CD4-positive, alpha-beta T cell treated with Interleukin-6 for 4 hours (primary cell): ENCODE measurements at places on chromosomes 11 and 22.
A peak's percentile ranks its signal among the peaks of the same experiment; 100 is the strongest.

GRCh38 chr11:3201677-3202181 lies 16.9 kb downstream of the MRGPRG start:
- DNase-seq, result no peak

DNA sequence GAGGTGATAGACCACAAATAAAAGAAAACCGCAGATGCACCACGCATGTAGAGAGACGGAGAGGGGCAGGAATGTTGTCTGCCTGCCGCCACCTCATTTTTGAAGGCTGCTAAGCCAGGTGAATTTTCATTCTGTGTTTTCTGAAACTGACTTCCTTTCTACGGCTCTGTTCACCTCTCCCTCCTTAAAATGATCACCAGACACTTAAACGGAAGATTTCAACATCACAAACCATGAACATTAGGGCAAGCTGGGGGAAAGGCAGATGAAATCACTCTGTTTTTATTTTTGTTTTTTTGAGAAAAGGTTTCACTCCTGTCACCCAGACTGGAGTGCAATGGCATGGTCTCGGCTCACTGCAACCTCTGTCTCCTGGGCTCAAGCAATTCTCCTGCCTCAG lies 232.4 kb downstream of the MIAT start:
- no peak for DNase-seq

DNA sequence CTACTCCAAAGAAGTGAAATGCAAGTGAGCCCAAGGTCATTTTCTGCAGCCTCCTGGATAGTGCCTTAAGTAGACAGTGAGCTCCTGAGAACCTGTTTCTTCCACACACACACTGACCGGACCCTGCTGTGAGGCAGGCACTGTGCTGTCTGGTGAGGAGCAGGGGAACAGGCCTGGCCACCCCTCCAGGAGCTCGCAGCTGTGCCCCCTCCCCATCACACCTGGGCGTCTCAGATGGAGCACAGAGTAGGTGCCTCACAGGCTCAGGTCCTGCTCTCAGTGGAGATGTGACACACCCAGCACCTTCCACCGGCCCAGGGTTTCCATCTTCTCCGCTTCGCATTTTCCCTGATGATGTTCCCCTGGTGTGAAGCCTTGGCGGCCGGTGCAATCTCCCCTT lies 174.9 kb downstream of the ST3GAL4 start:
- no peak for DNase-seq

- no peak for DNase-seq
These were observed 72.7 kb upstream of the AKIP1 start for GRCh38 chr11:8838248-8838647.

DNA sequence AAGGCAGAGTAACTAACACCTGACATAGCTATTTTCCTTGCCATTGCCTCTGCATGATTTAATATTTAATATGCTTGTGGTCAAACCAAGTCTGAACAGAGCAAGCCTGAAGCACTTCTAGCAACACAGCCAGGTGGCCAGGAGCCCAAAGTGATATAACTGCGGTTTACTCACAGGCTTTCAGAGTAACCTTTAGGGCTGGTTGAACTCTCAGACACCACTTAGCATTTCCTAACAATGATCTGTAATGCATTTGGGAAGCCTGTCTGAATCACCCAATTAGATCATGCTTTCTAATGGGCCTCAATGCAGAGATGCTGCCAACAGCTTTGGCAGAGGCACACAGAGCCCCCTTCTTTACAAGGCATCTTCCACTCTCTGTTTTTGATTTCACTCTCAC lies 96.1 kb downstream of the FDX1 start:
- no peak for DNase-seq

DNA sequence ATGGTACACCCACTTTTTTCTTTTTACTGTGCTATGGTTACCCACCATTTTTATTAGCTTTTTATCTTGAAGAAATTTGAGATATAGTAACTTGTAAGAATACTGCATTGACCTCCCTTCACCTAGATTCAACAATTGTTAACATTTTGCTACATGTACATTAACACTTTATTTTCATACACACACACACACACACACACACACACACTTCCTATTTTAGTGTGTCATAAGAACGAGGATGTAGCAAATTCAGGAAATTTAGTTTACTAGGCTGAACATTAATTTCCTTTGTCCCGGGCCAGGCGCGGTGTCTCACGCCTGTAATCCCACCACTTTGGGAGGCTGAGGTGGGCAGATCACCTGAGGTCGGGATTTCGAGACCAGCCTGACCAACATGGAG lies 1.1 kb upstream of the ATP6V1E1 start:
- no peak for DNase-seq

DNA sequence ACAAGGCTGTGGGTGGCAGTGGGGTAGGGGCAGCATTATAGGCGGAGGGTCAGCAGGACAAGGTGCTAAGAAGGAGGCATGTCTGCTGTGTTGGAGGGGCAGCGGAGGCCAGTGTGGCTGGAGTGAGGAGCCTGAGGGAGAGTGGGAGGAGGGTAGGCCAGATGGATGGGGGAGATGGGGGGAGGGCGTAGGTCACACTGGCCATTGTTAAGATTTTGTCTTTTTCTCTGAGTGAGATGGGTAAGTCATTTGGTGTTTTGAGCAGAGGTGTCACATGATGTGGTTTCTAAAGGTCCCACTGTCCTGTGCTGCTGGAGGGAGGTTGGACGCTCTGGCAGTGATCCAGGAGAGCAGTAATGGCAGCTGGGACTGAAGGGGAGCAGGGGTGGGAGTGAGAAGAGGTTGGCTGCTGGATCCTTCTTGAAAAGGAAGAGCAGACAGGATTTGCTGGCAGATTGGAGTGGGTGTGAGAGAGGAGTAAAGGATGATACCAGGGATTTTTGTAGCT lies 9.8 kb downstream of the PPP6R3 start:
- DNase-seq, result no peak

GRCh38 chr11:93526346-93526633 lies 16.9 kb downstream of the SMCO4 start:
- no peak for DNase-seq

DNA sequence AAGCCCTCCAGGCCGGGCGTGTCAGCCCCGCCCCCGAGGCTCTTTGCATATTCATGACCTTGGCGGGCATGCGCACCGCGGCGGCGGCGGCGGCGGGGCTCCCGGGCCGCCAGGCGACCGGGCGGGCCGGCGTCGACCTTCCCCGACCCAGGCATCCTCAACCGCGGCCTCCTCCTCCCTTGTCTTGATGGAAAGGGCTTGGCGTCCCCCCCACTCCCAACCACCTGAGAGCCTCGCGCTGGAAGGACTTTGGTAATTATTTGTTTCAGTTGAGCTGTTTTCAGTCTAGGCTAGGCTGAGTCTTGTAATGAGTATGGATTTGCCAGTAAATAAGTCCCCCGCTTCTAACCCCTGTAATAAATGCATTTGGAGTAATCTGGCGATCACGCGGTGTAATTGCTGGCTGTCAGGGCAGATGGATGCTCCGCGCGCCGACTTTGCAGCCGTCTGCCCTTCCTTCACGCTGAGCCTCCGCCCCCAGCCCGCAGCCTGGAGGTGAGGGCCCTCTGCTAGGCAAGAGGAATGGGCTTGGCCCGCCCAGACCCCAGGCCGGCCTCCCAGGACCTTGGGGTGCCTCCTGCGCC lies 25.2 kb downstream of the FLRT1 start:
- DNase-seq, result peak; percentile 65

DNA sequence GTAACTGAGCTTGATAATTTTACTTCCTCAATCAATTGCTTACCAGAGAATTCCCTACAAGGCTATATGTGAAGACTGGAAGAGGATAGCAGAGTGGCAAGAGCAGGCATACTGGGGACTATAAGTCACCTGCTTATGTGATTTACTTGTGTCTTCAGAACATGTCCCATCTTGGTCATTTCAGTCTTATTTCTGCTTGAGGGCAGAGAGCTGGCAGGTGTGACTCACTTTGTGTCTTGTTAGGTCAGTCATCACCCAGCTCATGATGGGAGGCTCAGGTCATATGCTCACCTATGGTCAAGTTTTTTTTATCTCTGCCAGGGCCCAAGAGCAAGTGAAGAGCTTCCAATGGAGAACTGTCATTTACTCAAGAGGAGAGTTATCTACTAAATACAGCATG lies 6.2 kb downstream of the SRSF8 start:
- no peak for DNase-seq

GRCh38 chr22:41831828-41832552 lies 915 bp upstream of the SREBF2 start:
- DNase-seq, result no peak

DNA sequence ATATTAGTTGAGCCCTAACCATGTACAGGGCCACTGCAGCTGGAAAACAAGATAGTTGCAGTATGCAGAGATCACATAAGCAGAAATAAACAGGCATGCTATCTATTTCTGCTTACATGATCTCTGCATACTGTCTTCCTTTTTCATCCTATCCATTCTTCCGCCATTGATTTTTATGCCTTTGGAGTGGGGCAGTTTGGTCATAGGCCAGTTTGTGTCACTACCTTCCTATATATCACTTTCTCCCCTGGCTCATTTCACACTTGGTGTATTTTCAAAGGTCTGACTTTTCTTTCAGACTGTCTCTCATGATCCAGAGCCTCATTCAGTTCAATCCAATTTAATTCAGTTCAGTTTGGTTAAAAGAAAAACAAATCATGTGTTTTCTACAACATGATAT lies 829.6 kb downstream of the KCNA4 start:
- DNase-seq, result no peak

DNA sequence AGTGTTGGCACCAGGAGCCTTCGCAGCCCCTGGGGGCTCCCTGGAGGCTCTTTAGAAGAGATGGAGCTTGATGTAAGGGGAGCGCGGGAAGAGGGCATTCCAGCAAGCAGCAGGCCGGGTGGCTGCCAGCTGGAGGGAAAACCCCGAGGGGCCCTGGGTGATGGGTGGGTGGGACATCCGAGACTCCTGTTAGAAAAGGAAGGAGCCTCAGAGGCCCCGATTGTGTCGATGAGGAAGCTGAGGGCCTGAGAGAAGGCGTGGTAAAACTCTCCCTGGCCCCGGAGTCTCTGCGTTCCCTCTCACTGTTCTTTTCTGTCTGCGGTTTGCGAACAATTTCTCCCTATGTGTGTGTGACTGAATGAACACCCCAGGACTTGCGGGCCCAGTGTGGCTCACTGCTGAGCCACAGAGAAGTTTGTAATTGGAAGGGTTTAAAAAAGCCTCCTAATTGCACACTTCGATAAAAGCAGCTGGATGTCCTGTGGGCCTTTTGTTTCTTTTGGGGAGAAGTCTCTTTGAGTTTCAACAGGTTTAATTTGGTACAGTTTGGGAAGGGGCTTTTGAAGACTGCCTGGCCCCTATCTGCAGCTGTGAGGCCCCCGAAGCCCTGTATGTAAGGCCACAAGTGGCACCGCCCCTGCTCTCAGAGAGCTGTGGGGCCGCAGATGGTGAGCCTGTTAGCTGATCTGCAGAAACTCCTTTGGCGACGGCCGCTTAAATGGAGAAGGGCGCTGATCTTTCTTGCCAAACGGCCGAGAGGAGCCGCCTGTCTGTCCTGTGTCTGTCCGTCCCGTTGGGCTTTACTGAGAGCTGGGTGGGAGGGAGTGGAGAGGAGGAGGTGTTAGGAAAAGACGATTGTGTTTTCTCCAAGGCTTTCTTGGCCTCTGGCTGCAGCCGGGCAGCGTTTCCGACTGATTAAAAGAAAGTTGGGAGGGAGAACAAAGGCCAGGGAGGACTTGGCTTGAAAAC lies 2.0 kb downstream of the FBLN1 start:
- no peak for DNase-seq

GRCh38 chr11:107018219-107018901 lies at the start of gene GUCY1A2:
TSS of gene GUCY1A2 (minus strand) at chr11:107018476. CDS start at chr11:107018055, 421 bp downstream.
- no peak for DNase-seq

DNA sequence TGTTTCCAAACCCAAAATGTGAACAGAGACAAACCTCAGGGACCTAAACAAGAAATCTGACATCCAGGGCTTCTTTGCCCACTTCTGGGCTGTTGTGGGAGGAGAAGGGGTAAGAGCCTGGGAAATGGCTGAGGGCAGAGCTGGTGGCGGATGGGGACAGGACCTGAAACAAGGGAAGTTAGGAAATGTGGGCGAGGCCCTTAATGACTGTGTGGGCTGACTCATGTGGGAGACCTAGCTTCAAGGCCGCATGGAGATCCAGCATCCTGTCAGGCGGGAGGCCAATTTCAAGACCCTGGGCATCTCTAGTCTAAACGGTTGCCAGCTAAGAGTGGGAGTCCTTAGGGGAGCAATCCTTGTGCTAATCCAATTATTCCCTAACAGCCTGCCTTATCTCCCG lies 2.1 kb upstream of the OAF start:
- no peak for DNase-seq

DNA sequence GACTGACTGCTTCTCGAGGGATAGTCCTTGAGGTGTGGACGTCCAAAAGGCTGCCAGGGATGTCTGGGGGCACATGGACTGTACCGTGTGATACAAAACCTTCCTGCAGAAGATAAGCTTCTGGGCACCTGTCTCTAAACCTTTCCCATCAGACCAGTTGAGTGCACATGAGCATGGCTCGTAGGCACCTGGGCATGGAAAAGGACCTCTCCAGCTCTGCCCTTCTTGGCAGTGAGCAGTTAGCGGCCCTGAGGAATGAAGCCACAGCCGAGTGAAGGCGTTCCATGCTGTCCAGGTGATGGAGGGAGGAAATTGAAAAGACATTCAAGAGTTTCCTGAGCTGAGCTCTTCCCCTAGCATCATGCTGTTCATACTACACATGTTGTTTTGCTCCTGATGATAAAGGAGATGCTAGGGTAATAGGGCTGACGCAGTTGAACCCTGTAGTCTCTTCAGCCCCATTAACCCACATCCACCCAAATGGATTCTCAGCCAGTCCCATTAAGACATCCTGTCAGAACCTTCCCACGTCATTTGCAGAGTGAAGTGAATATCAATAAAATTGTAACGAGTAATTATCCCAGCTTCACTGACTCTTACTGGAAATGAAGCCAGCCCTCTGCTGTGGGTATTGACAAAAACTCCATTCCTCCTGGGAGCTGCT lies 138.6 kb downstream of the KIRREL3 start:
- DNase-seq, result no peak

- no peak for DNase-seq
These were observed 33.4 kb upstream of the LYVE1 start for GRCh38 chr11:10601837-10602236.

DNA sequence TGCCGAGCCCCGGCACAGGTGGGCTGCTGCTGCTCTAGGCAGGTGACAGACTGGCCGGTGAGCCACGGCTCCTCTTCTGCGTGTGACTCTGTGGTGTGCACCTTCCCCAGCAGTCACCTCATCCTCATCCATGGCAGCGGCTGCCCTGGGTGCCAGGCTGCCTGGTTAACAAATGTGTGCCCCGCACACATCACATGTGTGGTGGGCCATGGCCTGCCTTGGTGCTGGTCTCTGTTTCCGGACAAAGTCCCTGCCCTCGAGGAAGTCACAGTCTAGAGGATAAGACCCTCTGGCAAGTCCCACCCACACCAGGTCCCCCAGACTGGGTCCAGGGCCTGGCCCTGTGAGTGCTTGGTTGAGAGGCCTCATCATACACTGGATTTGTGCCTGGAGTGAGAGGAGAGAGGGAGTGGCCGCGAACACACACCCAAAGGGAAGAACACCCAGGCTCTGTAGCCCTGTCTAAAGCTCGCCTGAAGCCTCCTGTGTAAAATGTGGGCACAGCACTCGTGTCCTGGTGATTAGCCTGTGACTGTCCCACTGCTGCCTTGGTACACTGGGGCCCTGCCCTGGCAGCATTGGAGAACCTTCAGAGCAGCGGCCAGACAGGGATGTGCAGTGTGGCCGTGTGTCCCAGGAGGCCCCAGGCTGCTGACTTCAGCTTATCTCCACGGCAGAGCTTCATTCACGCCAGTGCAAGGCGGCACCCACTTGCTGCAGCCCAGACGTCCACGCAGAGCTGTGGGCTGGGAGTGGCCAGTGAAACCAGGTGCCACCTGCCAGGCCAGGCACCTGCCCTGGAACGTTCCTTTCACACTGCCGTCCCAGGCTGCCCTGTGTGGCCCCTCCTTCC lies 269.9 kb downstream of the TBC1D22A start:
- no peak for DNase-seq

GRCh38 chr11:104870910-104871309 lies 27.4 kb downstream of the CASP12 start:
- DNase-seq, result no peak
